ENCODE measurements at places on chromosomes 7 and 10.

- DNase-seq: no peak
Measured at GRCh38 chr7:33458581-33458980, 329.2 kb downstream of the BBS9 start.

GRCh38 chr7:74365322-74366022, 76.3 kb downstream of the CLIP2 start:
- no peak for DNase-seq

DNA sequence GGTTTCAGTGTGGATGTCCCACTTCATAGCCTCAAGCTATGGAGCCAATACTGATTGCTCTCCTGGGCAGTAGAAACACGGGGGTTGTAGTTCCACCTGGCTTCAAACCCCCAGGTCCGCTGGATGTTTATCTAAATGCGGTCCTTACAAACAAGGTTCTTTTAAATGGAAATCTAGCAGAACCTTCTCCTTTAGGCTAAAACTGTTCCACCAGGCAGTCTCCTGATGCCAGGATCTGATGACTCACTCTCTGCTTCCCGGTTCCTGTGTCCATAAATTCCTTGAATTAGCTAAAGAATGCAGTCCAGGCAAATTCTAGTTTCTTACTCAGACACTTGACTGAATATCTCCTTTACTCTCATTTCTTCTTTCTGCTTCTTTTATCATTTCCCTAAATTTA, 108.4 kb upstream of the FAM3C start:
- no peak for DNase-seq

- DNase-seq: no peak
Measured at GRCh38 chr7:24017519-24017918, 266.5 kb upstream of the NPY start.

DNA sequence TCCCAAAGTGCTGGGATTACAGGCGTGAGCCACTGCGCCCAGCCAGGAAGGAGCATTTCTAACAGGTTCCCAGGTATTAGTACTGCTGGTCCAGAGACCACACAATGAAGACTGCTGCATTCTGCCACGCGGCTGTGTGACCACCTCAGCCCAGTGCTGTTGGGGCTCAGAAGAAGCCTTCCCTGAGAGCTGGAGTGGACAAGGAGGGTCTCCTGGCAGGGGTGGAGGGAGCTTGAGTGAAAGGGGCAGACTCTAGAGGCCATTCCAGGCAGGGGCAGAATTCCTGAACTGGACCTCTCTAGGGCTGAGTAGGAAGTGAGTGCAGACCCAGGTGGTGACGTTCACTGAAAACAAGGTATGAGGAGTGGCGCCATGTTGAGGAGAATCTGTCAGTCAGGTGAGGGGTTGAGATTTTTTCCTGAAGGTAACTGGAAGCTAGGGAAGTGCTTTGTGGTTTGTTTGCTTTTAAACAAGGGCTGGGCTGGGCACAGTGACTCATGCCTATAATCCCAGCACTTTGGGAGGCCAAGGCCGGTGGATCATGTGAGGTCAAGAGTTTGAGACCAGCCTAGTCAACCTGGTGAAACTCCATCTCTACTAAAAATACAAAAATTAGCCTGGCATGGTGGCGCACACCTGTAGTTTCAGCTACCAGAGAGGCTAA, 67.6 kb downstream of the TACC2 start:
- no peak for DNase-seq

- no peak for DNase-seq
Measured at GRCh38 chr7:99002827-99003212, 124.5 kb downstream of the TRRAP start.

DNA sequence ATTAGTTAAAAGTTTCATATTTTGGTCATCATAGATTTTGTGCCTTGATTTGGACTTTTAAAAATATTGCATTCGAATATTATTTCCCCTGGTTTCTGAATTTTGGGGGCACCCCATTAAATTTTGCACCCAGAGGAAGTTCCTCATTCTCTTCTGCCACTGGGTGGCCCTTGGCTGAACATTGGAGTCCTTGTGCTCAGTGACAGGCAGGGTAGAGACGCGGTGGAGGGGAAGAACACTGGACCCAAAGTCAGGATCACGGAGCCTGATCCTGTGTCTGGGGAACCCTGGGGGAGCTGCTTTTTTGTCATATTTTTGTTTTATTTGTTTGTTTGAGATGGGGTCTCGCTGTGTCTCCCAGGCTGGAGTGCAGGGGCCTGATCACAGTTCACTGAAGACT, 74.7 kb downstream of the MKI67 start:
- DNase-seq: no peak

DNA sequence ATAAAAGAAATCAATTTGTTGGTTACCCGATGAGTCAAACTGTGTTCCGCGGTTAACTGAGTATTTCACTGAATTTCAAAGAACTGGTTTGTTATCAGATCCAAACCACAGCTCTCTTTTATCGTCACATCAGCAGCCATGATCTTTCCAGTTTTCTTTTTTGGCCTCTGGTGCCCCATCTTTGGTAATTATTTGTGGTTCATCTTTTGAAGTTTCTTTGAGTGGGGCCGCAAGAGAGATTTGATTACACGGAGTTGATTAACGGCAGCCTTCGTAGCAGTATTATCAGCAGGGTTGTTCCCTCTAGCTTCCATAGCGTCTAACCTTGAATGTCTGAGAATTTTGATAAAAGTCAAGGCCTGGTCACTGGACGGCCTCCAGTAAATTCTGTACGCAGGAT, 154.9 kb upstream of the TNRC18 start:
- DNase-seq: no peak

DNA sequence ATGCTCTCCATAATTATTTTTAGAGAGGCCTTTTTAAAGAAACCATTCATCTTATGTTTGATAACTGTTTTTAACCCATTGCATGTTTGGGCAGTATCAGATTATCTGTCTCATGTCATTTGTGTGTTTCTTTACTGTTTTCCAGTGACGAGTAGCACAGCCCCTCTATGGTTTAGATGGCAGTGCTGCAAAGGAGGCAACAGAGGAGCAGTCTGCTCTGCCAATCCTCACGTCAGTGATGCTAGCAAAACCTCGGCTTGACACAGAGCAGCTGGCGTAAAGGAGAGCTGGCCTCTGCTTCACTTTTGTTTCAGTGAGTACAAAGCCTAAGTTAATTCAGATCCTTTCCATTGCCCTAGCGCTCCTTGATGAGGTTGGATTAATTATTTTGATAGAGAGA, 80.4 kb upstream of the GARIN1A start:
- no peak for DNase-seq

GRCh38 chr10:70255329-70256299, 22.4 kb upstream of the PPA1 start:
- DNase-seq: no peak

GRCh38 chr10:94784256-94784655, 21.8 kb downstream of the CYP2C19 start:
- DNase-seq: no peak

DNA sequence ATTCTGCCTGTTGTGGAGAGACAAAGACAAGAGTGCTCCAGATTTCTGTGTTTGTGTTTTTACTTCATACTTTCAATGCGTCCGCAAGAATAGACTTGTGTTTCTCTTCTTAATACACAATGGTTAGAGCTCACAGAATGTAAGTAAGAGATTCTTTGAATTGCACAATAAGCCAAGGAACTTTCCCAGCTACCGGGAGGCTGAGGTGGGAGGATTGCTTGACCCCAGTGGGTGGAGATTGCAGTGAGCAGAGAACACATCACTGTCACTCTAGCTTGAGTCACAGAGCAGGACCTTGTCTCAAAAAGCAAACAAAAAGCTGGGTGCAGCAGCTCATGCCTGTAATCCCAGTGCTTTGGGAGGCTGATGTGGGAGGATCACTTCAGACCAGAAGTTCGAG, 250.7 kb upstream of the MYO3A start:
- DNase-seq: no peak

DNA sequence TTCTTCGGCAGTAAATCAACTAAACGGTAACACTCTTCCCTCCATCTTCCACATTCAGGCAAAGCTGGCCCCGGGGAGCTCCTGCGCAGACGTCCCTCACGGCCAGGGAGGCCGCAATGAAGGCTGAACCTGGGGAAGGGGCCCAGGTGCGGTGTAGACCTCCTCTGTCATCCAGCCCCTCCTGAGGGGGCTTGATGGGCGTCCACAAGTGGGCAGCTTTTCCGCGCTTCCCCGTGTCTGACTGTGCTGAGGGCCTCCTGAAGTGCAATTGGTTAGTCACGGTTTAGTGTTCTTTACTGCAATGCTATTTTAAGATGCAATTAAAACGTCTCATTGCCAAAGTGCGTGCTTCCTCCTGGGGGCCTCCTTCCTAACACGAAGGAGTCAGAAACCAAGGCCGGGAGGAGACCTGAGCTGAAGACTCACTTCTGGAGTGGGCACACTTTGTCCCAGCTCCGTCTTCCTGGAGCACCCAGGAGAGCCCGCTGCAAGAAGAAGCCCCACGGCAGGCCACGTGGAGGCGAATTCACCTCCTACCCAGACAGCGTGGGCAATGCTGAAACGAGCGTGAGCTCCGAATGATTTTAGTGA, 173.3 kb downstream of the ELFN1 start:
- no peak for DNase-seq

DNA sequence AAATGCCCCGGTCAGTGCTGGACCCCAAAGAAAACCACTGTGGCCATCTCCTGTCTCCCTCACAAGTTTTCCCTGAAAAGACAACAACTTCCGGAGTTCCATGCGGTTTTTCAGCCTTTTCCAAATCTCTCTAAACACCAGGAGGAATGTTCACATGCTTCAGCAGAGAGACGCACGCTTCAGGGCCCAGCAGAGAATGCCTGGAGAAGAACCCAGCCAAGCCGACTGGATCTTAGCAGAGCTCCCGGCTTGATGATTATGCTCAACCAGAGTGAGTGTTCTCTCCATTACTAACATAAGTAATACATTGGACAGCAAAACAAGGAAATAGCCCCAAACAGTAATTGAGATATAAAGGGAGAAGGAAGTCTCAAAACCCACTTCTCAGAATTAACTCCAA, 17.9 kb downstream of the PRKCQ start:
- DNase-seq: no peak

GRCh38 chr10:12111528-12111927, 17.9 kb upstream of the SEC61A2 start:
- DNase-seq: no peak

- no peak for DNase-seq
Measured at GRCh38 chr10:110780704-110781103, 91.0 kb upstream of the PDCD4 start.

DNA sequence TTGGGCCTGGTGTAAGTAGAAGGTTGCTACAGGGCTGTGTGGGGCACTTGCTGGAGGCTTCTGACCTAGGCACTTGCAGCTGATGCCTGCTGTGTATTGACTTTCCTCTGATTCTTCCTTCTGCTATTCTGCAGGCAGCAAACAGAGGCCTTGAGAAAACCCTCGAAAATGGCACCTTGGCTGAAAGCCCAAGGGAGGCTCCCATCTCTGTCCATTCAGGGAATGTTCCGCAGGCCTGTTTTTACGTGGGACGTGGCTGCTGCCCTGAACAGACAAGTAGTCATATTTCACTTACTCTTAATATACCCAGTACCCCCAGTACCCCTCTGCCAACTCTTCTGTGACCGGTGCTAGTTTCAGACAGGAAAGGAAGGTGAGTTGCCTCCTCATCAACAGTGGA, 664.7 kb downstream of the INHBA start:
- no peak for DNase-seq

DNA sequence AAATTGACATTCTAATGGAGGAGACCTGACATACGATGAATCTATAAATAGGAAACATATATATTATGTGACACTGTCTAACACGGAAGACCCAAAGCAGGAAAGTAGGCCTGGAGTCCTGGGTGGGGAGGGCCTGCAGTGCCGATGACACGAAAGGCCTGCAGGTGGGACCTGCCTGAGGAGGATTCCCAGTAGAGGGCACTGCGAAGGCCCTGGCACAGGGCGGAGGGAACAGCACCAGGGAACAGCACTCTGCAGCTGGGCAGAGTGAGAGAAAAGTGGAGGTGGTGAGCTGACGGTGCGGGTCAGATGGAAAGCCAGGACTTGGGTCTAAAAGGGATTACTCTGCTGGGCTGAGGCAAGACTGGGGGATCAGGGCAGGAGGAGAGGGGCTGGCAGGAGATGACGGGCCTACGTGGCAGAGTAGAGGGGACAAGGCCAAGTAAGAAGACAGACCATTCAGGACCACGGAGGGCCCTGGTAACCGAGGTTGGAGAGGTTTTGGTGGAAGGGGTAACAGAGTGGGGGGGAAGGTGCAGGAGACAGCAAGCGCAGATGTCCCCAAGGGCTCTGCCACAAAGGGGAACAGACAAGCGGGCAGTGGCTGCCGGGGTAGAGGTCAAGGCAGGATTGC, 8.1 kb downstream of the ZNF746 start:
- no peak for DNase-seq

DNA sequence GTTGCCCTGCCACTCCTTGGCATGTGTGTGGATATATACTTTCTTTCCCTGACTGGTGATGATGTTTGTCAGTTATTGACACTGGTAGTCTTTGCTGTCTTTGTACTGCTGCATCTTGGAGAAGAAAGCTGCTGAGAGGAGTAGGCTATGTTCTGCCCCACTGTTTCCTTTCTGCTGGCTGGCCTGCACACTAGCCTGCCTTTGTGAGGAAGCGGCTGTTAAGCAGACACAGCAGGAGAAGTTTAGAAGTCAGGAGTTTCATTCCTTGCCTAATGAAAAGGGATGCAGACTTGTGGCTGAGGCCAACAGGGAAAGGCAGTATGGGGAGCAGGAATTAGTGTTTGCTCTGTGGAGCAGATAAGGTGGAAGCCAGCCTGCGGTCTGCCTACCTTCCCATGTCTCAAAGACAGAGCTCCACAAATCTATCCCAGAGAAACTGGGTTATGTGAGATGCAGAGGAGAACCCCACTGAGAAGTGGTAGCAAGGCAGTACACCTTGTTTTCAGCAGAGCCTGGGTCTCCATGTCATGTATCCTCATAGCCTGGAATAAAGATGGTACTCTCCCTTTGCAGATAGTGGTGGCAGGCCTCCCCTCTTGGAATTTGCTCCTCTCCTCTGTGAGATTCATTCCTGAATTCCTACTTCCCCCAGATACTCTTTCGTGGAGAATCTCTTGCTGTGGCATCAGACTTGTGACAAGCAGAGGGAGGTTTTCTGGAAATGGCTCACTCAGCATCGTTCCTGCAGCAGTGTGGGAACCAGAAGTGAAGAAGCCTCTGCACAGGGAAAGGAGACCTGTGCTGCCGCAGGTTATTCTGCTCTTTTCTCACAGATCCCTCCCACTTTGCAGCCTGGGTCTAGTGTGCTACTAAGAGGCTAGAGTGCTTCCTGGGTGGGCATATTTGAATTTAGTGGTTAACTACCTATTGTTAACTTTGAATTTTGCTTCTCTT, 130.2 kb downstream of the LRRC4 start:
- no peak for DNase-seq

DNA sequence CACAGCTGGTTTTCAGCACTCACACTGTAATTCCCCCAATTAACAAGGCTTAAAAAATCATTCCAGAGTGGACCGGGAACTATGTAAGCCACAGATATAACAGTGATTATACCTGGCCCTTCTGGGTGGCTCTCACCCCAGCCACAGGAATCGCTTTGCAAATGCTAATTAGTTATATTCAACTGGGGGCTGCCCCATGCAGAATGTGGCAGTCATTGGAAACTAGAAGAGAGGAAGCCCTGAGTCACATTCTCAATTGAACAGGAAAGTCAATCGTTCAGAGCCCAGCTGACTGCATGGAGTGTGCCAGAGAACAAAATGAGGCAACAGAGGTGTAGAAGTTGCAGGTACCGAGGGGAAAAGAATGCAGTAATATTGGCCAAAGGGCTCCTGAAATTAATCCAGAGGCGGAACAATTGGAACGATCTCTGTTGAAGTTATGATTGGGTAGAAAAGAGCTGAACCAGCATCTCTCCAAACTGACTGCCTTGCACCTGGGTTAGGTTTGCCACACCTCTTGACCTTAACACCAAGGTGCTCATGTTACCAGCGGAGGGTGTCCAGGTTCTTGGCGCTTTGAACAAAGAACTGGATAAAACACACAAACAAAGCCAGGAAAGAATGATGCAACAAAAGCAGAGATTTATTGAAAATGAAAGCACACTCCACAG, 909.7 kb upstream of the AUTS2 start:
- no peak for DNase-seq

Measured in stimulated activated CD8-positive, alpha-beta memory T cell treated with anti-CD3 and anti-CD28 coated beads, Interleukin-7, amount 100 ng/mL, for 48 hours (primary cell).